ENCODE measurements at places on chromosomes 2 and 18.

DNA sequence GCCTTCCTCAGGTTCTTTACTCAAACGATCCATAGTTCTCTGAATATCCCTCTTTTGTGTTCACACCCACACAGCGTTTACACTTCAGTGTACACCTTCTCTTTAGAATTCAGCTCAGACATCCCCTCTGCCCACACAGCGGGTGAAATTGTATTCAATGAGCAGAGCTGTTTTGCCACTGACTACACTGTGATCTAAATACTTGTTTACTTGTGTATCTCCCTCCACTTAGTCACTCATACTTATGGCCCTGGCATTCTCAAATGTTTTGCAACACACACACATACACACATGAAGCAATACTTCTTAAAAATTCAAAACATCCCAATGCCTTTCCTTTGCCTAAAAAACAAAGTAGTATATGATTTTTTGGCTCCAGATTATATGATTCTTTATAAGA lies 297.1 kb downstream of the TMX3 start:
- no peak for DNase-seq

- no peak for DNase-seq
These were observed 30.5 kb downstream of the LRP1B start for GRCh38 chr2:142100139-142100873.

GRCh38 chr18:67117804-67118203 lies 398.7 kb downstream of the DSEL start:
- DNase-seq = no peak

- no peak for DNase-seq
These were observed 236.9 kb downstream of the AGPS start for GRCh38 chr2:177629357-177630024.

- DNase-seq = no peak
These were observed 35.1 kb downstream of the GALM start for GRCh38 chr2:38700881-38701458.

GRCh38 chr2:118988706-118989105 lies 46.7 kb downstream of the MARCO start:
- no peak for DNase-seq

DNA sequence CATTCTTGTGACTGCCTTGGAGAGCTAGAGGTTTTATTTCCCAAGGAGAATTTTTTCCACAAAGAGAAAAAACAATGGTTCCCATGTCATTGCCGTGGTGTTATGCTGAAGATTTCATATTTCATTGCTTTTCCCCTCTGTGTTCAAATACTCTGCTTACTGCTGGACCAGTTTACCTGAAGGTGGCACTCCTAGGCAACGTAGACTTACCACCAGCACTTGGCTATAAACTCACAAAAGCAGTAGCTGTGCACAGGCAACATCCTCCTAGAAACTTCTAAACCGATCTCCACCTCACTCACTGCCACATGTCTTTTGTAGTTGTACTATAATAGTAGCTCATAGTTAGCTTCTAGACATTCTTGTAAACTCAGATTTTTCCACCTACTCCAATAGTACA lies 1319.7 kb upstream of the CRIM1 start:
- no peak for DNase-seq
